Stimulated activated CD4-positive, alpha-beta T cell treated with anti-CD3 and anti-CD28 coated beads, TNF-alpha, amount 100 ng/mL, for 1 hour (primary cell): ENCODE measurements at places on chromosomes 3 and 15.

- DNase-seq: no peak
These were observed 6.6 kb upstream of the CPN2 start for GRCh38 chr3:194357681-194358080.

GRCh38 chr3:140188285-140188684, 253.3 kb downstream of the CLSTN2 start:
- DNase-seq: no peak

- DNase-seq: no peak
These were observed 1.7 kb downstream of the EAF1 start for GRCh38 chr3:15429080-15429479.

DNA sequence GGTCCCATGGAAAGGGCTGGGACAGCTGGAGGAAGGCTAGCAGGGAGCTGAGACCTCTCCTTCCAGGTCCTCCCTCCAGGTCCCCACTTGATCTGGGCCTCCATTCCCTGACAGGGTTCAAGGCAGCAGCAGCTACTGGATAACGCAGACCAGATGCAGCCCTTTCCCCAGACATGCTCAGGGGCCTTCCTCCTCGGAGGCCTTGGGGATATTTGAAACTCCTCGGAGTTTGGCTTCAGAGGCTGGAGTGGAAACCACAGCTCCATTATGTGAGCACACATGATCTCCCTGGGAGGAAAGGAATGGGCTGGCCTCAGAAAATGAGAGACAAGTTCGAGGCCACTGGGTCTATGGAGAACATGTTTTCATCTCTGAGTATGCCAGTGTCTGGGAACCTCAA, 119.3 kb downstream of the SMAD6 start:
- no peak for DNase-seq

GRCh38 chr3:168817177-168817576, 721.5 kb upstream of the GOLIM4 start:
- DNase-seq: no peak

DNA sequence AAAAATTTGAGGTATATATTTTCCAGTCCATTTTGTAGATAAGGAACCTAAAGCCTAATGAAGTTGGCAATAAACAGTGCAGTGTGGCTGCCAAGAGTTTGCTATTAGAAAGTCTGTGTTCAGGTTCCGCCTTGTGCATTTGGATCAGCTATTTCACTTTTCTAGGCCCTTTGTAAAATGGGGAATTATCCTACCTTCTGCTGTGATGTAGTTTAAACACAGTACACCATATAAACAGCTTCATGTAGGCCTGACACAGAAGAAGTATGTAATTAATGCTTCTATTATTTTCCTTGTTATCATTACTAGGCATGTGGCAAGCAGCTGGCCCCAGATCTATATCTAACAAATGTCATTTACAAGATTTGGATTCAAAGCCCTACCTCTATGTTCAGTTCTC, 456.3 kb downstream of the GABRG3 start:
- DNase-seq: no peak

- DNase-seq: no peak
These were observed 40.6 kb downstream of the SCAPER start for GRCh38 chr15:76864586-76864985.

DNA sequence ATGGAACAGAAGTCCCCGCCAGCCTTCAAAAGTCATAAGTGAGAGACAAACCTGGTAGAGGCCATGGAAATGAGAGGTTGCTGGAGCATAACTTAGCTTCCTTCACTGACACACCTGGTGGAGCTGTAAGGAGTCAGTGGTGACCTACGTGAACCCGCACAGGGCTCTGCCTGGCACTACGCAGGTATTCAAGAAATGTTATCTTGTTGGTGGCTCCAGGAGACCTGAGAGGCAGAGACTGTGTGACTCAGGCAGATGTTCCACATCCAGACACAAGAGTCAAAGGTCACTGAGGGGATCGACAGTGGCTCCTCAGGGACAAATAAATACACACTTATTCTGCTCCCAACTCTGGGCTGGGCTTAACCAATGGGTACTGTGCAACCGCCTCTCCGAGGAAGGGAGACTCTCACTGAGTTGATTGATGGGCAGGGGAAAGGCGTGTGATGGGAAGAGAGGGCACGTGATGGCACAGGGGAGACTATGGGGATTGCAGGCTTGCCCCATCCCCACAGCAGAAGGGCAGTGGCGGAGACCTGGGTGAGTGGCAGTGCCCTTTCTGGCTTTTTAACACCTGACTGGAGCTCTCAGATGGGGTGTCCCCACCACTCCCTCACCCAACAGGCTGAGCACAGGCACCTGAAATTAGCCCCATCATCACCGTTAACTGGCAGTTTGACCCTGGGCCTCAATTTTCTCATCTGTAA, 111.7 kb upstream of the SMAD3 start:
- DNase-seq: no peak

- no peak for DNase-seq
These were observed 441.7 kb upstream of the PDZRN3 start for GRCh38 chr3:74066456-74066855.

- no peak for DNase-seq
These were observed 23.3 kb downstream of the CFAP100 start for GRCh38 chr3:126417981-126418530.

DNA sequence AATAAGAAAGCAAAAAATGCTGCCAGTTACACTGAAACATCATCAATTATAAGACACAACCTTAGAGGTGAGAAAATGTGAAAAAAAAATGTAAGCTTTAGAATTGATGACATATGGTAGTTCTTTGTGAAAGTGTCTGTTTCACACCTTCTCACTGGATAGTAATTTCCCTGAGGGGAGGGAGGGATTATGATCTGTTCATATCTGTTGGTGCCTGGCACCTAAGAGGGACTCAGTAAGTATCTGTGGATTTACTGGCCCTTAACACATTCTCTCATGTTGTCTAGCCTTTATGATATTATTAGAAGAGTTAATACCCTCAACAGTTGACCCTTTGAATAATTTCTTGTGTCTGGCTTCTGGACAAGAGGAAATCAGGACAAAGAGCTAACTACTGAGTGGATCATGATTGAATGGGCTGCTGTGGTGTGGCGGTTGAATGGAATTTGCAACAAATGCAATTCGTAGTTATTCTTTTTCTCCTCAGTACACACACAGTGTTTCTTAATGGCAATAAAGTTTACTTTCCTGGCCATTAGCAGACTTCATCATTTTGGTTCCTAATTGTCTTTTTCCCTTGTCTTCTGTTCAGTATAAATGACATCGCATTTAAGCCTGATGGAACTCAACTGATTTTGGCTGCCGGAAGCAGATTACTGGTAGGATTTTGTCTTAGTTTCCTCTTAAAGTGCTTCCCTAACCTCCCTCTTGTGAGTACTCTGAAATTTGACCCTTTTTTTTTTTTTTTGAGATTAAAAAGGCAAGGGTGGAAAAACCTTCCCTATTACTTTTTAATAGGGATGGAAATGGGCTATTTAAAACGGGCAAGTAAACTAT, 9.5 kb downstream of the IFT122 start:
- no peak for DNase-seq

DNA sequence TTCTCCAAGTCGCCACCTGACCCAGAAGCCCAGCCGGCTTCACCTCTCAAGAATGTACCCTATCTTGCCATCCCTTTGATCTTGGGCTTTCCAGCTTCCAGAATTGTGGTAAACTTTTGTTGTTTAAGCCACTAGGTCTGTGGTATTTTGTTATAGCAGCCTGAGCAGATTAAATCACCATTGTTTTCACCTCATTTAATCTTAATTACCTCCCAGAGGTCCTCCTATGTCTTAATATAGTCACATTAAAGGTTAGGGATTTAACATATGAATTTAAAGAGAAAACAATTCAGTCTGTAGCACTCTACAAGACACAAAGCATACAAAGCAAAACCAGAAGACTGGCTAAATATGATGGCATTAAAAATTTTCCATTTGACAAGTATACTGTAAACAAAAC, 123.4 kb upstream of the CADM2 start:
- no peak for DNase-seq

DNA sequence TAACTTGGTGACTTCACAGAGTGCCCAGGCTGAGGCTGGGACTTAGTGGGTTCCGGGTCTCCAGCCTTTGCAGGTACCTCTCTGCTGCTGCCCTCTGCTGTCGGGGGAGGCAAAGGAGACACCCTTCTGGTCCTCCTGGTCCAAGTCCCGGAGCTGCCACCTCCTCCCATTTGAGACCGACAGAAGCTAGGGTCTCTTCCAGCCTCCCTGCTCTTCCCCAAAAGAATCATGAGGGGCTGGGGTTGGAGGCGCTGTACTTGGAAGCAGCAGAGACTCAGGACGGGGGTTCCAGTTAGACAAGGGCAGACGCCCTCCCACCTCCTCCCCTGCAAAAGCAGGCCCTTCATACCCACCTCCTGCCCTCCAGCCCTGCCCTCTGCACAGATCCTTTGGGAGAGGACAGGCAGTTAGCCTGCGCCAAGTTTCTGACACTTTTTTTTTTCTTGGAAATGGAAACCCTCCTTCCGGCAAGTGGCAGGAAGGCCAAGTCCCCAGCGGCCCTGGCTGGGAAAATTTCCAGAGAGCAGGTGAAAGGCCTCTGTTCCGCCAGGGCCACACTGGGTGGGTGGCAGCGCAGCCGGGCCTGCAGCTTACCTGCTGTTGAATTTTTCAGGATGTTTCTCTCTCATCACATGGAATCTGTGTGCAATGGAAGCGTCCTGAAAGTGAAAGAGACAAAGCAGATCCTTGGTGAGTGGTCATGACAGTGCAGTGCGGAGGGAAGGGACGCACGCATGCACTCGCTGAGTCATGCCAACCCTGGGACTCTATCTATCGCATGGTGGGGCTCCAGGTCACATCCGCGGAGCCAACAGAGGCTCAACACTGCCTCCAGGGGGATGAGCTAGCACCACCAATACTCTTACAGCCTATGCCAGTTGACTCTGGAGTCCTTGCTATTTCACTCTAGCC, 119.9 kb downstream of the DGKG start:
- no peak for DNase-seq

DNA sequence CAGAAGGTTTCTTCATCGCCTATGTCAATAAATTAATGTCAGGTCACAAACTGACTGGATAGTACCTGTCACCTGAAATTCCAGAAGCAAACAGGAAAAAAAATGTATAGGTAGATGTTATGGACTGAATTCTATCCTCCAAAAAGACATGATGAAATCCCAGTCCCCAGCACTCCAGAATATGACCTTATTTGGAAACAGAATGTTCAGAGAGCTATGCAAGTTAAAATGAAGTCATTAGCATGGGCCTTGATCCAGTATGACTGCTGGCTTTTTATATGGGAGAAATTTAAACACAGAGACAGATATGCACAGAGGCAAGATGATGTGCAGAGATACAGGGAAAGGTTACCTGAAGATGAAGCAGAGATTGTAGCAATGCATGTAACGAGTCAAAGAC, 953.4 kb downstream of the ZPLD1 start:
- DNase-seq: no peak

GRCh38 chr15:61974759-61975158, 85.5 kb downstream of the VPS13C start:
- DNase-seq: no peak

DNA sequence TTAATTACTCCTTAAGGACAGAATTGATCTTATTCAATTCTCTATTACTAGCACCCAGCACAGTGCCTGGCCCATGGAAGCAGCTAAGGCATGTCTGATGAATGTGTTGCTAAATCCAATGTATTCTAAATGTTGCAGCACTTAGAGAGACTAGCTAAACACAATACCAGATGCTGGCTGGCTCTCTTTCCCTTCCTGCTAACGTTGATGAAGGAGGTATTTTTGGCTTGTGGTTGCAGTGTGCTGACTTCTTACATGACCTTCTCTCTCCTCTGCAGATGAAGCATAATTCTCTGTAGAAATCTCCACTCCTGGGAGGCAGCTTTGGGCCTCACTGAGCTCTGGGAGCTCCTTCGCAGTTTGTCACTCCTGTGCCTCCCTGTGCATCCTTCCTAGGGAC, 183.6 kb downstream of the PEX5L start:
- DNase-seq: no peak

GRCh38 chr3:11021611-11022011, 29.1 kb downstream of the SLC6A1 start:
- DNase-seq: no peak

DNA sequence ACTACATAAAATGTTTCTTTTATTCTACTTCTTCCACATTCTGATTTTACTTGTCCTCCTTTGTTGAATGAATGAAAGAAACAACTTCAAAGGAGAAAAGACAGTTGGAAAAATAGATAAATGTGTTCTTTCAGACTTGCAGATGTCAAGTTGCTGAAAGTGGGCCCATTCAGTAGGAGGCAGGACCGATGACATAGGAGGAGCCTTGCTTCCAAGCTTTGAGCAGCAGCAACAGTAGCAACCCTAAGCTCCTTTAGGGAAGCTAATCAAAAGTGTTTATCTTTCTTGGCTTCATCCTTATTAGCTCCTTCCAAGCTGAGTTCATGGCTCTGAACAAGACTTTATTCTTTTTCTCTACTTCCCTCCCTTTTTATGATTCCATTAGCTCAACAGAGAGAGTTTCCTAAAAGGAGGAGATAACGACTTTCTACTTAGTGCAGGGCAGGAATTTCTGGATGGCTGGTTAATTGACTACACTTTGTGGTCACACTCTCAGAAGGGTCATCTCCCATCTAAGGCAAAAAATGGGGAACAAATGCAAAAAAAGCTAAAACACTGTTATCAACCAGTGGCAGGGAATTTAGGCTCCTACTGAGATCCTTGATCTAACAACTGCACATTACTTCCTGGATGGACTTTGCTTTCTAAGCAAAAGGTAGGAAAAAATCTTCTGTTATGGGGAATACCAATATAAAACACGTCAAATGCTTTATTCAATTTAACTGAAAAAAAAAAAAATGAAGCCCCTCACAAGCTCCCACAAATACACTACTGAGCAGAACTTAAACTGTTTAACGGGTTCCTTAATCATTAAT, 4.8 kb downstream of the MORC1 start:
- no peak for DNase-seq

DNA sequence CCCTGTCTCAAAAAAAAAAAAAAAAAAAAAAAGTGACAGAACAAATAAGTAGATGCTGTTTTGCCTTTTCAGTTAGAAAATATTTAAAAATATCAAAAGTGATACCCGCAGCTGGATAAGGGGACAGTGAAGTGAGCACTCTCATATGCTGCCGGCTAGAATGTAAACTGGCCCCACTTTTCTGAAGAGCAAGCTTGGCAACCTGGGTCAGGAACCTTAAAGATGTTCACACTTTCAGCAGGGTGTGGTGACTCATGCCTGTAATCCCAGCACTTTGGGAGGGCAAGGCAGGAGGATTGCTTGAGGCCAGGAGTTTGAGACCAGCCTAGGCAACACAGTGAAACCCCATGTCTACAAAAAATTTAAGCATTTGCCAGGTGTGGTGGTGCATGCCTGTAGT, 17.4 kb downstream of the FSD2 start:
- DNase-seq: no peak

- DNase-seq: no peak
These were observed 52.8 kb downstream of the PLXNA1 start for GRCh38 chr3:127035677-127036076.

DNA sequence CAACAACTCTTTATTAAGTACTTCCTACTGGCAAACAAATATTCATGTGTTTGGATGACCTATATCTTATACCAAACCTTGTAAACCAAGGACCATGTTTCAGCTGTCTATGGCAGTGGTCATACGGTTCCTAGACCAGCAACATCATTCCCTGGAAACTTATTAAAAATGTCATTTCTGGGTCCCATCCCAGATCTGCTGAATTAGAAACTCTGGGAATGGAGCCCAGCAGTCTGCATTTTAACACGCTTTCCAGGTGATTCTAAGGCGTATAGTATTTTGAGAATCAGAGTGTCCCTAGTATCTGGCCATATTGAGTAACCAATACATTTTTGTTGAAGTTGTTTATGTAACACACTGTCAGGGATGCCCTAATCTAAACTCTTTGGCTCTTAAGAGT, 363.4 kb upstream of the LRRC3B start:
- DNase-seq: no peak

GRCh38 chr3:146505516-146505915, 36.2 kb upstream of the PLSCR2 start:
- DNase-seq: no peak

- DNase-seq: no peak
These were observed 364.7 kb upstream of the TGFBR2 start for GRCh38 chr3:30241721-30242120.
